Stimulated activated CD4-positive, alpha-beta T cell treated with anti-CD3 and anti-CD28 coated beads, Interleukin-15, amount 100 ng/mL, for 1 hour (primary cell): ENCODE measurements at places on chromosomes 2 and 18.

DNA sequence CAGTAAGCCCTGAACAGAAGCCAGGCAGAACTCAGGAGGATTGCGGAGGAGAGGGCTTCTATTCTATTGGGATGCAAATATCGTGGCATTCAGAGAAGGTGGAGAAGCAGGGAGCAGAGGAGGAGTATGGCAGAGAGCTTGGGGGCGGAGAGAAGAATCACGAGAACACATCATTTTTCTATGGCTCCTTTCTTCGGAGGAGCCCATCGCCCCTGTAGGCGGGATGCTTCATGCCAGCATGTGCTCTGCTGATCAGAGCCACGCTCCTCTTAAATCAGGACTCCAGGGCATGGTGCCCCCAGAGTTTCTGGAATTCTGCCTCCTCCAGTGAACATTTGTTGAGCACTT, 71.1 kb downstream of the CIB4 start:
- no peak for DNase-seq

GRCh38 chr2:98346311-98347236, at the start of gene CNGA3:
Gene CNGA3, plus strand, starts transcription at chr2:98346456. Its CDS starts 23,520 bp downstream, at chr2:98369976.
- no peak for DNase-seq

- no peak for DNase-seq
Measured at GRCh38 chr2:121902171-121902591, 146.7 kb downstream of the TSN start.

- DNase-seq, result no peak
Measured at GRCh38 chr18:74419761-74420160, 37.3 kb downstream of the DIPK1C start.

DNA sequence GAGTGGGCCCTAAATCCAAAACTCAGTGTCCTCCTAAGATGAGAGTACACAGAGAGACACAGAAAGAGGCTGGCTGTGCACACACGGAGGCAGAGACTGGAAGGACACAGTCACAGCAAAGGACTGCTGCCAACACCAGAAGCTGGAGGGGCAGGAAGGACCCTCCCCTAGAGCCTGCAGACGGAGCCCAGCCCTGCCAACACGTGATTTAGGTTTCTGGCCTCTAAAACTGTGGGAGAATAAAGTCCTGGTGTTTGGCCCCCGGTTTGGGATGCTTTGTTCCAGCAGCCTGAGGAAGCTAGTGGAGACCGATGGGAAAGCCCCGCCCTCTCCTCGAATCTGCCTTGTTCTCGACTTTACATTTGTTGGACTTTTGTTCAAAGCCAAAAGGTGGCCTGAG, 10.6 kb downstream of the CNDP1 start:
- DNase-seq, result no peak

DNA sequence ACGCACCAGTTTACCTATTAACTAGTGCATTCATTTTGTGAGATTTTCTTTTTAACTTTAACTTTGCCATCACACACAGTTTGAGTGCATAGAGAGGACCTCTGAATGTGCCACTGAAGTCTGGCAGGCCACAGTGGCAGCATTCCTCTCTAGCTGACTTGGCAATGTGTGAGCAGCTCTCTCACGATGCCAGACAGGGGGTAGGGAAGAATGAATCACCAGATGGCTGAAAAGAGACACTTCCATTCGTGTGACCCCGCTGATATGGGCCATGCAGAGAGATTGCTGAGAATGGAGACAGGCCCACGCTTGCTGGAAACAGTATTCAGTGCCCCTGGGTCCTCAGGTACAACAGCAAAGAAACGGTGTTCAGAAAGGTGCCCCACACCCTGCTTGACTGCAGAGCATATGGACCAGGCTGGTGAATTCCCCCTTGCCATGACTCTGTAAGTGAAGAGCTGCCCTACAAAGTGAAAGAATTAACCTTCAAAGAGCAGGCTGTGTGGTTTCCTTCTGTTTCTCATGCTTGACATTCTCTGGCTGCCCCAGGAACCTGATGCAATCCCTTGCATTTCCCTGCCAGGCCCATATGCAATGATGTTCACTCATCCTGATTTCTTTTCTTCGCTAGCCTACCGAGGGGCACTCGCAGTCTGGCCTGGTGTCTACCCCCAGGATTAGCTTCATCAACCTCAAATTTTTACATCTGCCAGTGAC, 236.1 kb downstream of the CDH20 start:
- DNase-seq, result no peak

DNA sequence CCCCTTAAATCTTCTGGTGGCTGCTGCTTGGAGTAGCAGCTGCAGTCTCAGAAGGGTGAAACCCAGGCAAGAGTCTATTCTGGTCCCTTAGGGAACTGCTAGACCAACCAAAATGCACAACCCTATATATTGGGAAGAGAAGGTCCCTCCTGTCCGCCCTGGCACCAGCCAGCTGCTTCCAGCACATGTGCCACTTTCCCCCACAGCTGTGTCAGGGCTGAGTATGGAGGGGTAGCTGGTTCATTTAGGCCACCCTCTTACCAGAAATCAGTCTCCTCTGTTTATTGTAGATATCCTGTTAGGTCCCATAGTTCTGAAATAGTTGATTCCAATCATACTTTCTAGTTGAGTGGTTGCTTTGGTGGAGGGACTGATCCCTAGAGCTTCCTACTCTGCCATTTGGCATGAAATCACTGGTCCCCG, 68.9 kb downstream of the BIRC6 start:
- DNase-seq, result no peak

GRCh38 chr2:103396152-103396551, 634.3 kb downstream of the TMEM182 start:
- no peak for DNase-seq

- DNase-seq, result no peak
Measured at GRCh38 chr2:3952866-3953516, 249.6 kb downstream of the DCDC2C start.

DNA sequence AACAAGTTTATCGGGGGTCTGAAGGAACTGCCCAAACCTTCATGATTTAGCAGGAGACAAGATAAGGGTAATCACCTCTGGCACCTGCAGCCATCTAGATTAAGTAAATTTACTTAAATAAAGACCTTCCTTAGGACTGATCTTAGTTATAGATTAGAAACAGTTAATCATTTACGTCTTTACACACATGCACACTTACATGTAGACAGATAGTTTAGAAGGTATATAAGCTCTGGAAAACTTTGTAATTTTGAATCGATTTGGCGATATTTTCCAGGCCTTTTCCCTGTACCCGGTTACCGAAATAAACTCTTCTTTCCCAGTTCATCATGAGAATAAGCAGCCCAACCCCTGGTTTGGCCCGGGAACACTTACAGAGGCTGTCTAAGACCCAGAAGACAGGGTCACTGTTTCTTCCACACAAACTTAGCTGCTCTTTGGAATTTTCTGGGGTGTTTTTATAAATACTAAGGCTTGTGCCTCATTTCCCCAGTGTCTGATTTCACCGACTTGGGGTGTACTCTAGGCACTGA, 560 bp upstream of the SKA1 start:
- no peak for DNase-seq
